ENCODE measurements at places on chromosomes 1 and 21.

- DNase-seq = no peak
Observed at GRCh38 chr1:42210421-42211133, 46.0 kb upstream of the GUCA2A start.

DNA sequence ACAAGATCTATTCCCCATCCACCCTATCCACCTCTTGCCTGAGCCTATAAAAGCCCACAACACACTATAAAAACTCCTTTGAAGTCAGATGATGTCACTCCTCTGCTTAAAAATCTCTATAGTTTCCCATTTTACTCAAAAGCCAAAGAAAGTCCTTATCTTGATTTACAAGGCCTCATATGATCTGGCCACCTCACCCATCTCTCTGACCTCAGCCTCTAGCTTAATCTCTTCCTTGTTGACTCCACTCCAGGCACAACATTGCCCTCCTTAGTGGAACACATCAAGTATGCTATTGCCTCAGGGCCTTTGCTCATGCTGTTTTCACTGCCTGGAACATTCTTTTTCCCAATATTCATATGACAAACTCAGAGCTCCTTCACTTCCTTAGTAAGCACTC lies 33.3 kb downstream of the ZNF281 start:
- DNase-seq = no peak

GRCh38 chr1:26049531-26050247 lies 3.8 kb upstream of the SLC30A2 start:
- no peak for DNase-seq

DNA sequence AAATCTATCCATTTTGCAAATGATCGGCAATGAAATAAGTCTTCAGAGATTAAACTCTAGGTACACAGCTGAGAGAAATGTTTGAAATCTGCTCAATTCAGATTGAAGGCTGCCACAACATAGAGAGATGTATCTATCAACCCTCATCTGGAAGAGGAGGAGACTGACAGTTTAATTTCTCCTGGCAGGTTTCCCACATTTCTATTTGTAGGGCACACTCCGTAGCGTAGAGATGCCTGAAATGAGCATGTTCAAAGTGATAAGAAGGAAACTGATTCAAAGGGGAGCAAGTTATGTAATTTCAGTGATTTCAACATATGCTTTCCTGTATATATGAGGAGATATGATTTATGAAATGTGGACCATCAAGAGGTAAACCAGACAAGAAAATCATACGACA lies 44.1 kb downstream of the NIBAN1 start:
- no peak for DNase-seq

GRCh38 chr1:156913809-156914387 lies 6.5 kb upstream of the LRRC71 start:
- no peak for DNase-seq

- DNase-seq = no peak
Observed at GRCh38 chr1:37998913-37999429, 6.3 kb downstream of the FHL3 start.

DNA sequence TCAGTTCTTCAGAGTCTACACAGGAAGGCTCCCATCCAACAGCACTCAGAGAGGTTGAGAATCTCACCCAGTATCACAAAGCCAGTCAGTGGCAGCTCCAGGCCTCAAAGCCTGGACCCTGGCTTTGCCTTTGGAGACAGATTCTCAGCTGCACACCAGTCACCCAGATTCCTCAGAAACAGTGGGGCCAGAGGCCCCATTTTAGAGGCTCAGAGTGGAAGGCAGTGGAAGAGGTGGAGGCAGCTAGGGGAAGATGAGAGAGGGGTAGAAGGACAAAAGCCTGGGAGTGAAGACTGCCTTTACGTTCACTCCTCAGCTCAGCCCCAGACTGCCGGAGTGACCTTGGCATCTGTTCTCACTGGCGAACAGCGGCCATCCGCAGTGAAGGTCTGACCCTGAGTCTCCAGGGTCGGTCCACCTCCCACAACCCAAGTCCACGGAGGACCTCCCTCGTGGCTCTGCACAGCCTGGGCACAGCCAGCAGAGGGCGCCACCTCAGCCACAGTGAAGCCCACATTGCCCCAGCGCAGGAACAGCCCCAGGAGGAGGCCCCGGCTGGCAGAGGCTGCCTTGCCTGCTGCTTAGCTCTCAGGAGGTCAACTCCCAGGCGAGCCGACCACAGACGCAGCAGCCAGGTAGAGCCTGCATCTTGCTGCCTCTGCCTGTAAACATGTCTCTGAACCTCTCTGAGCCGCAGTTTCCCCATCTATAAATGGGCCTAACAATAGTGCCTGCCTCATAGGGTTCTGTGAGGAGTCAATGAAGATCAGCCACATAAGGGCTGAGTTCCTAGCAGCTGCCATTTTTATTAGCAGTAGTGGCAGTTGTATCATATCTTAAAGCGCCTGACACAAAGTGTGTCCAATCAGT lies 5.9 kb upstream of the FNDC5 start:
- DNase-seq = peak; percentile 57

DNA sequence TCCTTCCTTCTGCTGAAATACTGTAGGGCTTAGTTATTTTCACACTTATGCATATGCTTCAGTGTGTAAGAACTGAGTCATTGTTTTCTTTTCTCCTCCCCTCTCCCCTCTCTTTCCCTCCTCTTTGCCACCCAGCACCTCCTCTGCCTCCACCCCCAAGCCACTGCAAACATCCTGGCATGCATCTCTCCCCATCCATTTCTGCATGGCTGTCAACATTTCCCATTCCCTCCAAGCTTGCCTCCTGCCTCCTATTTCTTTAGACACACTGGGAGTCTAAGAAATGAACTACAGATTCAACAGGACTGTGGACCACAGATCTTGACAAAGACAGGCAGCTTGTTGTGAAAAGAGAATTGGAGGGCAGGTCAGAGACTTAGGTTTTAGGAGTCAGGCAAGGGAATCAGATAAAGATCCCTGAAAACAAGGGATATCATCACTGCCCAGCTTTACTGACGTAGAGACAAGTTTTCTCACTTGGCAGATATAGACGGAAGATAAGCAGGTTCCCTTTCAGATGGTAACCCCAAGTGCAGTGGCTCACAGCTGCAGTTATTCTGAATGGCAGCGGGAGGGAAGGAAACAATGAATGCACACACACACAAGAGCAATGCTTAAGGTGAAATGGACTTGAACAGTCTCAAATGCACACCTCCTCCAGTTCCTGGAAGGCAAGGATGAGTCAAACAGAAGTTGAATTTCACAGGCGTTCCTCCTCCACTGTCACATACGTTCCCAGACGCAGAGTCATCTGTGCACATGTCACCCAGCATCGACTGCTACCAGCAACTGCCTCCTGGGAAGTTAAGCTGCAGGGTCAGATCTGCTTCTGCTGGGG lies 56.1 kb downstream of the HIVEP3 start:
- peak; percentile 53 for DNase-seq

DNA sequence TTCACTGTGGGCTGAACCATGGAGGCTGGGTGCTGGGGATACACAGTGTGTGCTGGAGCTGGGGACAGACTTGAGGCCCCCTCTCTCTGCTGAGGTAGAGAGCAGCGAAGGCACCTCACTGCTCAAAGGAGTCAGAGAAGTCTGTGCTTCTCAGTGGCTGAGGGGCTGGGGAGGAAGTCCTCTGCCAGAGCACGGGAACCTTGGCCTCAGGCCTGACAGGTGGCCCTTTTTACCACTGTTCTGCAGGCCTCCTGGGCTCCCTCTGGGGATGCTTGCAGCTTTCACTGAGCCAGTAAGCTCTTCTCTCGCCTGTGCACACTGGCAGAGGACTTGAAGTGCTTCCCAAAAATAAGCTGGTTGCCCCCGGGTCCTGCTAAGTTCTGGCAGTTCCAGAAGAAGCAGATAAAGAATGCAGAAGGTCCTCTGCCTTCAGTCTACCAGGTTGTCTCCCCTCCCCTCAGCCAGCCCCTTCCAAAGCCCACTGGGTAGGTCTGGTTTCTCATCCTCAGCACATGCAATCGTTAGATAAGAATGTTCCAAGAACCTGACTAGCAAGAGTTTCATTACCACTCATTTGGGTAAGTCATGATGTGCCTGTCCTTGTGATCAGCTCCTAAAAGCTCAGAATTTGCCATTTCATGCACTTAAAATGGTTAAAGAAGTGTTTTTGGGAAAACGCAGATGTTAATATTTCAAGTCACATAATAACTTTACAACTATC lies 53.9 kb downstream of the TENT5C start:
- no peak for DNase-seq

- DNase-seq = no peak
Observed at GRCh38 chr1:7617826-7618225, 153.3 kb upstream of the VAMP3 start.

DNA sequence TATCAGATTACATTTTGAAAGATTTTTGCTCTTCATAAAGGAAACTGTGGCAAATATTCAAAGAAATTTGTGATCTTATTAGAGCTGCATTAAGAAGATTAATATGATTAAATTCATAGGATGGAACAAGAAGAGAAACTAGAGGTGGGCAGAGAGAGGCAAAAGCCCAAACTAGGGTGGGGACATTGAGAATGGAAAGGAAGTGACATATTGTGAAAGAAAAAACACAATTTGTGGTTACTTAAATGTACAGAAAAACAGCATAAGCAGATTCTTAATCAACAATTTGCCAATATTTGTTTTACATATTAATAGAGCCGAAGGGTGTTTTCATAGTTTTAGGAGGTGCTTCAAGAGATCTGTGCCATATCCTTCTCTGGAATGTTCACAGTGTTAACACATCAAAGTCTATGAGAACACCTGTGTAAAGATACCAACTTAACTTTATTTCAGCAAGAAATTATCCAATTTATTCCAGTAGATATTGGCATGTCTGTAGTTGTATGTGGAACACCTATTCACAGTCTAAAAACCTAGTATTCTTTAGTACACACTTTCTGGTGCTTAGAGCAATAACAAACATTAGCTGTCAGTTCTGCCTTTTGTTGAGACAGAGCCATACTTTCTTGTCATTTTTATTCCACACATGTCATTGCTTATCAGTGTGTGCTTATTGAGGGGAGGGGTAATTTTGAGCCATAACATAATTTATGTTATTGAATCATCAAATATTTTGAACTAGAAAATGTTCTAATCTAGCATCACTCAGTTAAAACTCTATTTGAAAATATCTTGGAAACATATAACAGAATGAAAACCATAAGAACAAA lies 401.5 kb downstream of the PTPRC start:
- no peak for DNase-seq

- DNase-seq = no peak
Observed at GRCh38 chr1:194268839-194269238, 1082.4 kb upstream of the B3GALT2 start.

- no peak for DNase-seq
Observed at GRCh38 chr21:38753114-38753513, 52.6 kb upstream of the ETS2 start.

- no peak for DNase-seq
Observed at GRCh38 chr1:154413177-154413783, 8.1 kb downstream of the IL6R start.

GRCh38 chr1:37952738-37953137 lies 5.9 kb upstream of the INPP5B start:
- DNase-seq = no peak

DNA sequence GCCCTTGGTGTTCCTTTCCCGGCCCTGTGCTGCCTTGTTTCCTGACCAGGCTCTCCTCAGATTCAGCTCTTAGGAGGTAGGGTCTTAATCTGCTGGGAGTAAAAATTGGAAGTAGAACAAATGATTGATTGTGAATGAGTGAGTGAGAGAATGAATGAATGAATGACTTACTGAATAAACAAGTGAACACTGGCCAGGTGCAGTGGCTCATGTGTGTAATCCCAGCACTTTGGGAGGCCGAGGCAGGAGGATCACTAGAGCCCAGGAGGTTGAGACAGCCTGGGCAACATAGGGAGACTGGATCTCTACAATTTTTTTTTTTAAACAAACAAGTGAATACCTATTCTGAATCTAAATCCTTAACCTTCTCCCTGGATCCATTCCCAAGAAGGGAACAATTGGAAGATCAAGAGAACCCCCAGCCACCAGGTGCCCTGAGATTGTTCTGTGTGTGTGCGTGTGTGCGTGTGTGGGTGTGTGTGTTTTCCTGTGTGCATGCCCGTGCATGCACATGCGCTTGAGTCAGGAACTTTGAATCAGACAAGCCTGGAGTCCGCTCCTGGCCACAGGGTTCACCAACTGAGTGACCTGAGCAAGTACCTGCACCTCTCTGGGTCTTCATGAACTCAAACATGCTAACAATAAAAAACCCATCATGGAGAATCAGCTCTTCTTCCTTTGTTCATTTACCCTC lies 24.3 kb upstream of the CITED4 start:
- no peak for DNase-seq

- no peak for DNase-seq
Observed at GRCh38 chr1:21725748-21726392, 56.7 kb upstream of the RAP1GAP start.

- DNase-seq = no peak
Observed at GRCh38 chr1:9302745-9303524, 10.2 kb downstream of the SPSB1 start.

DNA sequence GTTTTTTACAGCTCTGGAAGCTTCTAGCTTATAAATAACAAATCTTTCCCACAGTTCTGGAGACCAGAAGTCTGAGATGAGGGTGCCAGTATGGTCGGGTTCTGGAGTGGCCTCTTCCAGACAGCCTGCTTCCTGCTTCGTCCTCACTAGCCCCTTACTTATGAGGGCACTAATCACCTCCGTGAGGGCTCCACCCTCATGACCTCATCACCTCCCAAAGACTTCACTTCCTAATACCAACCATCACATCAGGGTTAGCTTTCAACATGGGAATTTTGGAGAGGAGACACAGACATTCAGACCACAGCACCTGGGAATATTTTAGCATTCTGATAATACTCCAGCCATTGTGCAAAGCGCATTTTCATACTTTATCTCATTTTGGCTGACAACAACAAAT lies 223.7 kb upstream of the IRF2BP2 start:
- no peak for DNase-seq

DNA sequence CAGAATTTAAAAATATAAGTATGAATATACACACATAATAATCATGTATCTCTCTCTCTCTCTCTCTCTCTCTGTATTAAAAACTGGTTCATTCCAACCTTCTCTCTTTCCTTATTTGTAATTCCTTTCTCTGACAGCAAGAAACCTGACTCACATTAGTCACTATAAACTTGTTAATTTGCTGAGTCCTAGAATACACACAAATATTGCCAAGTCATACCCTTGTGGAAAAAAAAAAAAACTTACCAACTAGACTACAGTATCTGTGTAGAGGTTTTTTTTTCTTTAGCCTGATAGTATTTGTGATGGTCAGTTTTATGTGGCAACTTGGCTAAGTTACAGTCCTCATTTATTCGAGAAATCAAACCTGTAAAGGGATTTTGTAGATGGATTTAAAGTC lies 26.3 kb upstream of the NHLH2 start:
- DNase-seq = no peak

- no peak for DNase-seq
Observed at GRCh38 chr1:180156631-180157091, 2.0 kb downstream of the QSOX1 start.

GRCh38 chr1:153402226-153402625 lies 11.4 kb upstream of the S100A8 start:
- no peak for DNase-seq

All from stimulated activated CD4-positive, alpha-beta T cell treated with anti-CD3 and anti-CD28 coated beads, Interleukin-2, amount 100 ng/mL, for 48 hours (primary cell).